Heart right ventricle (tissue), 16 donors: ENCODE measurements at places on chromosomes 11 and 22. TPM values are rescaled to one million over a fixed set of nuclear protein-coding genes. Genes with fewer than 3 reads are reported as not detected.

SLC22A12 gene
- total RNA-seq, result not detected

ART1 gene
- 1.2 TPM for total RNA-seq

OR6A2 gene
- not detected for total RNA-seq

DNA sequence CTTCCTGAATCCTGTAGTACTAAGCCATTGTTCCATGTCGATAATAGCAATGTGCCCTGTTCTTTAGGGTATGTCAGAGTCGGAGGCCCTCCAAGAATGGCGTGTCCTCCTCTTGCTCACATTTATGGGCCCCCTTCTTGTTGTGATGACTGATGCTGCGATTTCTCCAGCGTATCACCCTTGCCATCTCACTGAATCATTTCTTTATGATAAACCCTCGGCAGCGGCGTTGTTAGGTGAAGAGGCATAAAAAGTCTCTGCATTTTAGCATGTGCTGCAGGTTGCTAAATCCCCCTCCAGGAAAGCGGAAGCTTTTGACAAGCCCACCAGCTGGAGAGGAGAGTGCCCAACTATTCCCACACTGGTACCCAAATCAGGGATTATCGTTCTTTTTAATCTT lies 1045.3 kb downstream of the BRD1 start:
- no peak overlapping the region for H3K27ac ChIP-seq
- no peak for DNase-seq
- H3K27me3 ChIP-seq, result peaks cover 9% of the 10 kb centered on the region
- no peak overlapping the region for H3K4me3 ChIP-seq
- no peaks in the 10 kb centered on the region for H3K4me1 ChIP-seq

GRCh38 chr11:93054881-93055280 lies 85.4 kb downstream of the MTNR1B start:
- H3K27ac ChIP-seq, result no peak overlapping the region
- DNase-seq, result no peak
- H3K36me3 ChIP-seq, result no peaks in the 10 kb centered on the region
- H3K4me3 ChIP-seq, result no peak overlapping the region
- H3K27me3 ChIP-seq, result no peaks in the 10 kb centered on the region
- no peaks in the 10 kb centered on the region for H3K4me1 ChIP-seq

GRCh38 chr11:1471736-1472135 lies 14.8 kb downstream of the MOB2 start:
- H3K27ac ChIP-seq, result no peak overlapping the region
- no peak for DNase-seq
- peaks cover 81% of the 10 kb centered on the region for H3K36me3 ChIP-seq

DNA sequence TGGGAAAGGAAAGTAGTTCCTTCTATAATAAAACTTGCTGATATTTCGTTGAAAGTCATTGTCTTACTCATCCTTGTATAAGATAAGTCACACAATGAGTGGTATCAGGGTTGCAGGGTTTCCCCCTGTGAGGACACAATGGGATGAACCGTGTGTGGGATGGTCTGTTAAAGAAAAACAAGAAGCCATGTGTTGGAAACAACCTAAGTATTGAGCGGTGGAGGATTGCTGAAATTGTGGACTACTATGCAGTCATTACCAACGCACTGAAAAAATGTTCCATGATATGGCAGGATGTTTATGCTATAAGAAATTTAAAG lies 28.6 kb downstream of the PTPRJ start:
- no peak overlapping the region for H3K4me3 ChIP-seq
- H3K27me3 ChIP-seq, result no peaks in the 10 kb centered on the region
- H3K27ac ChIP-seq, result no peak overlapping the region

- peaks cover 45% of the 10 kb centered on the region for H3K27me3 ChIP-seq
- DNase-seq, result no peak
- no peaks in the 10 kb centered on the region for H3K4me1 ChIP-seq
These were observed 555.0 kb downstream of the BRD1 start for GRCh38 chr22:49272546-49273125.

DNA sequence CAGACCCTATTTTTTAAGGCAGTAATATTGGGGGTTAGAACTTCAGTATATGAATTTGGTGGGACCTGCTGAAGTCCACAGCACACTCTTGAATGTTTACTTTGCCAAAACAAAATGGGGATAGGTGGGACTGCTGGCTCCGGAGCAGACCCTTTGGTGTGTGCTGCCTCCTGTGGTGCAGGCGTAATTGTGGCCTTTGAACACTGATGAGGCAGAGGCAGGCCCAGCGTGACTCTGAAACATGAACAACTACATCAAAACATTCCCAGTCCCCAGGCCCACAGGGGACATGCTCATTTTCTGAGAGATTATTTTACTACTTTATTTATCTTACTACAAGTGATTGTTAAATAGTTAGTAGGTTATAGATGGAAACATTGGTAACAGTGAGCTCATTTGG lies 225.0 kb upstream of the TBCEL start:
- DNase-seq, result no peak
- H3K4me1 ChIP-seq, result no peaks in the 10 kb centered on the region
- H3K36me3 ChIP-seq, result no peaks in the 10 kb centered on the region
- H3K4me3 ChIP-seq, result no peak overlapping the region
- peaks cover 66% of the 10 kb centered on the region for H3K27me3 ChIP-seq
- H3K27ac ChIP-seq, result no peak overlapping the region

DNA sequence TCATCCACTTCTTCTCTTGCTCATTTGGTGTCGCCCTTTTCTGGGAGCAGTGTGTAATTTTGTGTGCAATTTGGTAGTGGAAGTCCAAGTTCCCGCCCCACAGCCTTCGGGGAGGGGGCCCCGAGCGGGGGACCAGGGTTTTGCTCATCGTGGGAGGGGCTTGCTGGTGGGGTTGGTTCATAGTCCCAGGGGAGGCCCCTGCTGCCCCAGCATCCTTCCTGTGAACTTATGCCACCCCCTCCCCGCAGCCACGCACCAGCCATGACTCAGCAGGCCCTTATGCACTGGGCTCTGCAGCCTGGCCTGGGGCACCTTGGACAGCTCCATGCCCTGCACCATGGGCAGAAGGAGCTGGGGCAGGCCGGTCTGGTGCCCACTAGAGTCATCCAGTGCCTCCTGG lies 1183.6 kb downstream of the BRD1 start:
- peaks cover 28% of the 10 kb centered on the region for H3K27me3 ChIP-seq
- H3K4me3 ChIP-seq, result no peak overlapping the region
- H3K36me3 ChIP-seq, result no peaks in the 10 kb centered on the region
- DNase-seq, result no peak
- no peaks in the 10 kb centered on the region for H3K4me1 ChIP-seq
- no peak overlapping the region for H3K27ac ChIP-seq

DNA sequence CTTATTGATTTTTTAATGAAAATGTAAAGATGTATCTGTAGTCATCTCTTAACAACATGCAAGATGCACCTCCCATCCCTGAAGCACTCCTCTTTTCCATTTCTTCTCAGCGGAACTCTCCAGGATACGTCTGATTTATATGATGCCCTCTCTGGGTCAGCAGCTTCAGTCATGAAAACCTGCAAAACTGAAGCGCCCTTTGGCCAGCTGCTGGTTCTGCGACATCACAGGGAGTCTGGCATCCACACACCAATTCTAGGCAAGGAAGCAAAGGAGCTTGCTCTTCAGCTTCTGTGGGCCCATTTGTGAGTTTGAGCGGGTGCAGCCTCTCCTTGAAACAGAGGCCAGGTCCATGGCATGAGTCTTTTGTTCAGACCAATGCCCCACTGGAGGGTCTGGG lies 1253.3 kb downstream of the TBC1D22A start:
- H3K4me3 ChIP-seq, result no peak overlapping the region
- H3K36me3 ChIP-seq, result no peaks in the 10 kb centered on the region
- H3K4me1 ChIP-seq, result no peaks in the 10 kb centered on the region
- DNase-seq, result no peak
- H3K27ac ChIP-seq, result no peak overlapping the region
- no peaks in the 10 kb centered on the region for H3K27me3 ChIP-seq

DNA sequence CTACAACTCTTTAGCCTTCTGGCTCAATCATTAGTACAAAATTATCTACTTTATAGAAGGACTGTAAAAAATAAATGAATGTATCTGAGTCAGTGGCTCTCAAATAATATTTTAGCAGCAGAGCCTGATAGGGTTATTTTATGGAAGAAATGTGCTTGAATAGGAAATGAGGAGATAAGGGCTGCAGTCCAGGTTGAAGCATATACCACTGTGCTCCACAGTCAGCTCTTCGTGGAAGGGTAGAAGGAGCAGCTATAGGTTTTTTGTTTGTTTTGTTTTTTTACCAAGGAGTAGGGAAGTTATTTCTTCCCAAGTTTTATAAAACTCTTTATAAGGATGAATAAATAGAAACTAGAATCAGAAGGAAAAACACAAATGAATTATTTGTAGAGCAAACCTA lies 242.0 kb downstream of the DLG2 start:
- H3K4me1 ChIP-seq, result no peaks in the 10 kb centered on the region
- no peaks in the 10 kb centered on the region for H3K27me3 ChIP-seq
- H3K27ac ChIP-seq, result no peak overlapping the region
- DNase-seq, result no peak
- no peaks in the 10 kb centered on the region for H3K36me3 ChIP-seq
